Thoracic aorta (tissue), 2 donors: ENCODE measurements at places on chromosomes 7 and 10. TPM values are rescaled to one million over a fixed set of nuclear protein-coding genes. Genes with fewer than 3 reads are reported as not detected.

The CYP3A7 gene
- total RNA-seq = not detected

The BTBD16 gene
- total RNA-seq = not detected

The MAP3K8 gene
- 64.3 TPM for total RNA-seq

GRCh38 chr10:53491774-53492173 lies 719.2 kb upstream of the MBL2 start:
- H3K27ac ChIP-seq = no peak overlapping the region
- no peaks in the 10 kb centered on the region for H3K36me3 ChIP-seq
- H3K4me3 ChIP-seq = no peak overlapping the region
- no peak for DNase-seq
- H3K4me1 ChIP-seq = no peaks in the 10 kb centered on the region

DNA sequence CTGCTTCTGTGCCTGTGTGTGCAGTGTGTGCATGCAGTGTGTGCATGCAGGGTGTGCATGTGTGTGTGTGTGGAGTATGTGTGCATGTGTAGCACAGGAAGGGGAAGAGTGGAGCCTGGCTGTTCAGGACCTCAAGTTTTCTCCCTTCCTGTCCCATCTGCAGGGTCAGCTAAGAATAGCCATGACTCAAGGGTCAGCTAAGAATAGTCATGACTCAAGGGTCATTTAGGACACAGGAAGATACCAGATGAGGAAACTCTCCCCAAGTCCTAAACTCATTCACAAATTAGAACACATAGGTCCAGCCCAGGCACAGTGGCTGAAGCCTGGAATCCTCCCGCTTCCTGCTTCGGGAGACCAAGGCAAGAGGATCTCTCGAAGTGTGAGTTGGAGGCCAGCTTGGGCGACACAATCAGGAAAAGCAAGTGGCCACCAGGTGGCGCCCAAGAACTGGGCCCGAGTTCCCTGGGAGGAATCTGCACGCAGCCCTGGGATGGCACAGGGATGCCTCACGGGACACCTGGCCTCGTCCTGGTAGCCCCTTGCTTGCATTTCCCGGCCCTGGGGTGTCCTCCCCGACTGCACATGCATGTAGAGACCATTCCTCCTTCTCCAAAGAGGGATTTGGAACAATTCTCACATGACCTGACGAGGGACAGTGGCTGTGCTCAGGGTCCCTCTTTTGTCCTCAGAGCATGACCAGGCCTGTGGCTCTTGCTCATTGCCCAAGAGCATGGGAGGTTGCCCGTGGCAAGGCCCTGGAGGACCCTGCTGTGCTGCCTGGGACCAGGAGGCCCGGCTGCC lies 21.4 kb upstream of the VOPP1 start:
- H3K36me3 ChIP-seq = no peaks in the 10 kb centered on the region
- no peak overlapping the region for H3K27ac ChIP-seq
- no peaks in the 10 kb centered on the region for H3K27me3 ChIP-seq
- peaks cover 7% of the 10 kb centered on the region for H3K4me1 ChIP-seq
- no peak overlapping the region for H3K4me3 ChIP-seq
- DNase-seq = no peak

DNA sequence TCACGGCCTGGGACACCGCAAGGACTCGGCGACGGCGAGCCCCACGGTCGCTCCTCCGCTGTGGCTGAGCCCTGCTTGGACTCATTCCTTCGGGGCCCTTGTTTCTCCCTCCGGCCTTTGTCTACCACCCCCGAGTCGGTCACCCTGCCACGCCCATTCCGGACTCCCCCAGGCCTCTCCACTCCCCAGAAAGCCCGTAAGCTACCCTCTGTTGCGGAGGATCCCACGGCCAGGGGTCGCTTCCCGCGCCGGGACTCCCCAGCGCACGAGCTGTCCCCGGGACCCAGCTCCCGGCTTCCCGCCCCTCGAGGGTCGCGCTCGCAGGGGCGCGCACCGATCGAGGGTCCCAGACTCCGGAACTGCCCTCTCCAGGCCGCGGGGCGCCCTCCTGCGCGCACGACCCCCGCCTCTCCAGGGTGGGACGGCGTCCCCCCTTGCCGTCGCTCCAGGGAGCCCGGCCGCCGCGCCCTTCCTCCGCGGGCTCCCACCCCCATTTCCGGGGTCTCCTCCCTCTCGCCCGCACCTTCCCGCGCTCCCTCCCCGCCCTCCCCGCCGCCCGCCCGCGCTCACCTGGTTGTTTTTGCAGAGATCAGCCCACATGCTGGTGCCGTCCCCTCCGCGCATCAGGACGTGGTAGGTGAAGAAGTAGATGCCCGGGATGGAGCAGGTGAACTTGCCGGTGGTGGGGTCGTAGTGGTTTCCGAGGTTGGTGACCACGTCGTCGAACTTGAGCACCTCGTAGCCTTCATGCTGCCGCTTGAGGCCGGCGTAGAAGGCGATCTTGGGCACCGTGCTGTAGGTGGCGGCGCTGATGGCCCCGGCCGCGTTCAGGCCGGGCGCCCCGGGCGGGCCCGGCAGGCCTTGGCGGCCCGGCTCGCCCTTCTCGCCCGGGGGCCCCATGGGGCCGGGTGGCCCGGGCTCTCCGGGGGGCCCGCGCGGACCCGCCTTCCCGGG lies 1.5 kb downstream of the C1QL3 start:
- peak overlapping the region; percentile 77 for H3K4me3 ChIP-seq
- DNase-seq = no peak
- H3K27ac ChIP-seq = no peak overlapping the region
- H3K27me3 ChIP-seq = no peaks in the 10 kb centered on the region

DNA sequence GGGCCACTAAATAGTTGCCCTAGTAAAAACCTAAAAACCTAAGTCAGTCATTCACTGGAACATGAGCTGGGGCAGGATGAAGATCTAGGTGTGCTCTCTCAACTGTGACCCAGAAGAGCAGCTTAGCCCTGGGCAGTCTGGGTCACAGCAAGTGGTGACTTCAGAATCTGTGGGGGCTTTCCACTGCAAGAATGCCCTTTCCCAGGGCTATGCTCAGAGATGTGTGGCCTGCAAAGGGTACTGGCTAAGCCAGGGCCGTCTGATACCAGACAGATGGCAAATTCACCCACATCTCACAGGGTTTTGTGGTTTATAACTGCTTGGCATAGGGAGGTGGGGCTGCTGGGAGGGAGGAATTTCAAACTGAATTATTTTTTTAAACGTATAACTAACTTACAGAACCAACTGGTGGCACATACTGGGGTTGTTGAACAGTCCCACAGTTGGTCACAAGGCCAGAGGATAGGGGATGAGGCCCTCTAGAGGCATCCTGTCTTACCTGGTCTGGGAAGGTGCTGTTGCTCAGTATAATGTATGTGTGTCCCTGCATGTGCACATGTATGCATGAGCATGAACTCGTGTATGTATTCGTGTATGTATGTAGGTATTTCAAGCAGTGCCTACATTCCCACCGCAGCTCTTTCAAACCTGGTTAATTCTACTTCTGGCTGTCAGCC lies 63.2 kb downstream of the PRPF18 start:
- no peak for DNase-seq
- H3K4me3 ChIP-seq = no peak overlapping the region

GRCh38 chr7:145848691-145849090 lies 267.9 kb upstream of the CNTNAP2 start:
- H3K4me3 ChIP-seq = no peak overlapping the region
- H3K4me1 ChIP-seq = no peaks in the 10 kb centered on the region
- H3K36me3 ChIP-seq = no peaks in the 10 kb centered on the region
- no peaks in the 10 kb centered on the region for H3K27me3 ChIP-seq

GRCh38 chr10:124744102-124745050 lies at the start of gene FAM53B:
Gene FAM53B (minus strand): TSS chr10:124744378. CDS start chr10:124706713, 37,665 bp downstream.
- DNase-seq = no peak
- no peaks in the 10 kb centered on the region for H3K27me3 ChIP-seq
- peak within 1 kb of the TSS; percentile 40 for H3K27ac ChIP-seq
- peaks cover 49% of the 10 kb centered on the region for H3K4me1 ChIP-seq

DNA sequence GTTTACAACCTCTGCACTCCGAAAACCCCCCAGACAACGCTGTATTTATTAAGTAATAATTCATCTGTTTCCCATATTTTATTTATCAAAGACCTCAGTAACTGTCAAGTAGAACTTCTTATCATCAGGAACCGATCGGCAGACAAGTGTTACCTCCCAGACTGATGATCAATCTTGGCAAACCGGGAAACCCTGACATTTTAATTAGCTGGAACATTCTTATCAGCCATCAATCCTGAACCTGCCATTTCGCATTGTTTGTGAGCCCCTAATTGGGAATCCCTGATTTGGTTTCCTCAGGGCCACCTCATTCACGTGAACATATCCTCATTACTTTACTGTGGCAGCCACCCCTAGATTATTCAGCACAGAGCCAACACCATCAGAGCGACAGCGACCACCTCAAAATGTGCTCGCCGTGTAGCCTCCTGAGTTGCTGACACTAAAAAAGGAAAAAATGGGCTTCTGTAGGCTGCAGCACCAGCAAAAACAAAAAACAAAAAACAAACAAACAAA lies 93.6 kb upstream of the SDK1 start:
- DNase-seq = no peak
- H3K36me3 ChIP-seq = no peaks in the 10 kb centered on the region
- H3K4me1 ChIP-seq = no peaks in the 10 kb centered on the region
- H3K27ac ChIP-seq = no peak overlapping the region

DNA sequence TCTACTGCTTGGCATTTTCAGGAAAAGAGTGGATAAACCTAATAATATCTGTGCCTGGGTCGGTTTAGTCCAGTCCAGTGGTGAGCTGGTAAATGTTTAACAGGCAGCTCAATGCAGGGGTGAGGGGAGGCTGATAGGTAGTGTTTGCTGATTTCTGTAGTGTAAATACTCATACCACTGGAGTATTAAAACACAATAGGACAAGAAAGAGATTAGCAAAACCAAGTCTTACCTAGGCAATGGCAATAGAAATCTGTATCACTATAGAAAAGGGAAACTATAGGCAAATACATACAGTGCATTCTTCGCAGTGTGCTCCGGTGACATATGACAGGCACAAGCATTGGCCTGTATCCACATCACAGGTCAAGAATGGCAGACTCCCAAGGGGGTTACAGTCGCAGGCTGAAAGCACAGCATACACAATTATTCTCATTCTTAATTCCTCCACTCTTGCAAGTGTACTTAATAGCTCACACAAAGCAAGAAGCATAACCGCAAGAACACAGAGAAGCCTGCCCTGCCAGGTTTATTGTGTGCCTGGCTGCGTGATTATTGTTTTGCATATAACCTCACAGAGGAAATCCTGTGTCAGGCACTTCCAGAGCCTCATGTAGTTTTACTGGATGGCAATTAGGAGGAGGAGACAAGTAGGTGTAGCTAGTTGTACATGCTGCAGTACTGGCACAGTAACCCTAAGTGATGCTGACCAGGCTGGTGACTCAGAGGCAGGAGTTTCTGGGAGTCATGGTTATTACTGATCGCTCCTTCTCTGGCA lies 35.0 kb downstream of the LAMB4 start:
- H3K27me3 ChIP-seq = no peaks in the 10 kb centered on the region
- H3K4me1 ChIP-seq = peaks cover 2% of the 10 kb centered on the region
- H3K36me3 ChIP-seq = no peaks in the 10 kb centered on the region
- peak; percentile 31 for DNase-seq
- no peak overlapping the region for H3K4me3 ChIP-seq

GRCh38 chr10:71964098-71964742 lies at the start of gene CHST3:
Gene CHST3 (plus strand): TSS chr10:71964395. CDS start chr10:72005843, 41,448 bp downstream.
- H3K36me3 ChIP-seq = no peaks in the 10 kb centered on the region
- H3K27ac ChIP-seq = peak within 1 kb of the TSS; percentile 97
- no peak for DNase-seq
- peaks cover 47% of the 10 kb centered on the region for H3K4me1 ChIP-seq
- no peaks in the 10 kb centered on the region for H3K27me3 ChIP-seq

DNA sequence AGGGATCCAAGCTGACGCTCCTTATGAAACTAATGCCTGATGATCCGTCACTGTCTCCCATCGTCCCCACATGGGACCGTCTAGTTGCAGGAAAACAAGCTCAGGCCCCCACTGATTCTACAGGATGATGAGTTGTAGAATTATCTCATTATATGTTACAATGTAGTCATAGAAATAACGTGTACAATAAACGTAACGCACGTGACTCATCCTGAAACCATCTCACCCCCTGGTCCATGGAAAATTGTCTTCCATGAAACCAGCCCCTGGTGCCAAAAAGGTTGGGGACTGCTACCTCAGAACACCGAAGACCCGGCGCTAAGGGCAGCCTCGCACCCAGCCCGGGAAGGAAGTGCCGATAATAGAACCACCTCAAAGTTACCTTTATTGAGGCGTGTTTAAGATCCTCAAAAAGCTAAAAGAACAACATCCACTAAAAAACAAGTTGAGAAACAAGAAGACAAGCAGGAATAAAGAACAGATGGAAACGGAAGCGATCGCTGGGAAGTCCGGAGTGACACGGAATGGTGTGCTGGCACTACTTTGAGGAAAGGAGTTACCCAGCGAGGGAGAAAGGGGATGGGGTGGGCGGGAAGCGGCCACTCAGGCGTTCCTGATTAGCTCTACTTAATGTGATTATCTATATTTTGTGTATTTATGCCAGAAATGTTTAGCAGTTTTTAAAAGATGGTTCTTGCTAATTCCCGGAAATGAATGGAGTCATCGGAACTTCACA lies 50.1 kb upstream of the PRKAR1B start:
- no peak overlapping the region for H3K27ac ChIP-seq
- H3K27me3 ChIP-seq = no peaks in the 10 kb centered on the region
- peaks cover 26% of the 10 kb centered on the region for H3K4me1 ChIP-seq
- no peak for DNase-seq
- H3K36me3 ChIP-seq = peaks cover 2% of the 10 kb centered on the region
- no peak overlapping the region for H3K4me3 ChIP-seq

- no peaks in the 10 kb centered on the region for H3K36me3 ChIP-seq
- no peak for DNase-seq
- H3K4me3 ChIP-seq = no peak overlapping the region
These were observed 39.1 kb downstream of the VOPP1 start for GRCh38 chr7:55533050-55533728.
